ENCODE measurements at places on chromosomes 13 and 19.

DNA sequence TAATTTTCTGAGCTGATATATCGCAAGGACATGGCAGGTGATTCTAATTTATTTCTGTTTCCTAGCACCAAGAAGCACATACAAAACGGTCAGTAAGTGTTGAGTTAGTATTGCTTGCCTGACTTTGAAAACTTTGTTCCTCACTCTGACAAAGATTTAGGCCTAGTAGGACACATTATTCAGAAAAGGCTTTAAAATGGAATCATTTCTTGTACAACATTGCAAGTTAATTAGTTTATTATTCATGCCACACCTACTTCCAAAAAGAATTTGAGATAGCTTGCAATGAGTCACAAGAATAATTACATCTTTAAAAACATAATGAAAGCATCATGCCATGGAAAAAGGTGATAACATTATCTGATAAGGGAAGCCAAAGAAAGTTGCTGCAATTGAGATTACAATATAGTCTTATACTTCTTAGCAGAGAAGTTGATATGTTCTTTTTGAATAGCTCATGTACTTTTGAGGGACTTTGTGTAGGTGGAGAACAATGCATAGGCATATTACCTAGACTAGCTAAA, 474.2 kb downstream of the KLF5 start:
- no peak for DNase-seq

- no peak for DNase-seq
Observed at GRCh38 chr13:95039415-95039814, 261.8 kb downstream of the ABCC4 start.

DNA sequence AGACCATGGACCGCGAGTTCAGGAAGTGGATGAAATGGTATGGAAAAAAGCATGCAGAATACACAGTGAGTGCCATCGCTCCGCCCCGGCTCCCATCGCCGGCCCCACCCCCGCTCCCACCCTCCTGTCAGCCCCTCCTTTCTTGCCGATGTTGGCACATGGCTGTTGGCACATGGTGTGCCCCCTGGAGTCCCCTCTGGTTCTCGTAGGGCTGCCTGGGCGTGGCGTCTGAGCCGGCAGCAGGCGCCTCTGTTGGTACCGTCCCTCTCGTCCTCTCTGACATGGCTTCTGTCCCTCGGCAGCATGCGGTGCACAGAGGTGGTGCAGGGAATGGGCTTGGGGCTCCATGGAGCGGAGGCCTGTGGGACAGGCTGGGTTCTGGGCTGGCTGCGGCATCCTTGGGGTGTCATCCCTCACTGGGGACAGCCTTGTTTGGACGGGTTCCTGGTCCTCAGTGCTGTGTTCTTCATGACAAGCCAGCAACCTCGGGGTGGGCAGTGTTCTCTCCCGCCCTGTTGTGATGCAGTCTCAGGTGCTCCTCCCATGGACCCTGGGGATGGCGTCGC, 30.9 kb downstream of the DOT1L start:
- no peak for DNase-seq

- DNase-seq: no peak
Observed at GRCh38 chr19:13604902-13605586, 98.8 kb upstream of the CACNA1A start.

GRCh38 chr13:32978278-32978677, 37.9 kb upstream of the KL start:
- no peak for DNase-seq

DNA sequence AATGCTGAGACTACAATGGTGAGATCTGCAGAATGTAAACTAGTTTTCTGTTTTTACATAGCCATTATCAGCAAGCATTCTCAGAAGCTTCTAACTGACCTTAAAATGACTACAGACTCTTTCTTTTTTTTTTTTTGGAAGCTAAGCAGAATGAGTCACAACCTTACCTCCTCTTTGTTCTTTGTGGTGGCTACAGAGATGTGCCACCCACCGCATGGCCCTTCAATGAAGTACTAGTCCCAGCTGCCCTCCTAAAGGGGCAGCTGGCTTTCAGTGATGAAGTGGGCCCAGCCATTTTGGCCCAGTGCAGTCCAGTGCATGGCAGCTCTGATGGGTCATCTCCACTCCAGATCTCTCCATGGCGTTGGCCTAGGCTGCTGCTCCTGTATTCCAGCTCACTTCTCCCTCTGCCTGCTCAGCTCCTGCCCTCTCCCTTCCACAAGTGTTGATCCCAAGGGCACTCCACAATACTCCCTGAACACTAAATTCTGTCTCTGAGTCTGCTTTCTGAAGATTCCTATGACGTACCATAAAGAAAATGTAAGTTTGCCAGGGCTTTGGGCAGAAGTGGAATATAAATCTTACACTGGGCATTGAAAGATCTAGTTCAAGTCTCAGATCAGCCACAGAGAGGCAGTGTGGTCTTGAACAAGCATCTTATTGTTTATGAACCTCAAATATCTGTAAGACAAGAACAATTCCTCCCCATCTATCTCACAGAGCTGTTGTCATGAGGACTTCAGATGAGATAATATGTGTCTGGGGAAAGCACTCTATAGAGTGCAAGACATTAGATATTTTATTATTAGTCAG, 85.6 kb downstream of the RXFP2 start:
- no peak for DNase-seq

DNA sequence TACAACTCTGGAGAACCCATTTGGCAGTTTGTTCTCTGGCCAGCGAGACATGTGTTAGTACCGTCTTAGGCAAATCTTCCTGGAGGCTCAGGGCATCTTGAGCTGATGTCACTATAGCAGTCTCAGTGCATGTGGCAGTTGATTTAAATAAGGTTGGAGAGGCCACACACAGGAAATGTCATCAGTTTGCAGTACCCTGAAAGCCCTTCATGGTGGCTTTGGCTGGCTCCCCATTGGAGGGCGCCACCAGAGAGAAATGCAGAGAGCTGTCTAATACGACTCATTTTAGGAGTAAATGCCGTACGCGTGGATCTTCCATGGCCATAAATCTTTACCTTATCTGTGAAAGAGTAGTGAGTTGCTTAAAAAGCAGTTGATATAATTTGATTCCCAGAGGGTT, 163.1 kb downstream of the STK24 start:
- DNase-seq: no peak

- no peak for DNase-seq
Observed at GRCh38 chr13:20337884-20338551, 105.9 kb upstream of the GJB6 start.

GRCh38 chr13:104984296-104984818, 1551.1 kb downstream of the EFNB2 start:
- DNase-seq: no peak

DNA sequence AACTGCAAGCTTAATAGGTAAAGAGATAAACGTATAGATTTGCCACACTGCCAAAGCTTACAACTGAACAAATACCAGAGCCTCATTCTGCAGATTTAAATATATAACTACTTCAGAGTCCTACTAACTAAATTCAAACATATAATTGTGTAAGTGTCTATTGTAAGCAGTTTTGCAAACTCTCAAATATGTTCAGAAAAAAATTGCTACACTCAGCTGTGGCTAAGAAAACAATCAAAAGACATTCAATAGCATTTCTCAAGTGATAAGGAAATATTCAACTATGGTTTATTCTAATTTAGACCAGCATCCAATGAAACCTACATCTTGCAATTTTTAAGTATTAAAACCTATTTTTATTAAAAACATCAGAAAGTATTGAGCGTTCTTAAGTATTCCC, 202.4 kb downstream of the KCTD12 start:
- no peak for DNase-seq

- no peak for DNase-seq
Observed at GRCh38 chr13:89204435-89204834, 1533.3 kb downstream of the SLITRK5 start.

DNA sequence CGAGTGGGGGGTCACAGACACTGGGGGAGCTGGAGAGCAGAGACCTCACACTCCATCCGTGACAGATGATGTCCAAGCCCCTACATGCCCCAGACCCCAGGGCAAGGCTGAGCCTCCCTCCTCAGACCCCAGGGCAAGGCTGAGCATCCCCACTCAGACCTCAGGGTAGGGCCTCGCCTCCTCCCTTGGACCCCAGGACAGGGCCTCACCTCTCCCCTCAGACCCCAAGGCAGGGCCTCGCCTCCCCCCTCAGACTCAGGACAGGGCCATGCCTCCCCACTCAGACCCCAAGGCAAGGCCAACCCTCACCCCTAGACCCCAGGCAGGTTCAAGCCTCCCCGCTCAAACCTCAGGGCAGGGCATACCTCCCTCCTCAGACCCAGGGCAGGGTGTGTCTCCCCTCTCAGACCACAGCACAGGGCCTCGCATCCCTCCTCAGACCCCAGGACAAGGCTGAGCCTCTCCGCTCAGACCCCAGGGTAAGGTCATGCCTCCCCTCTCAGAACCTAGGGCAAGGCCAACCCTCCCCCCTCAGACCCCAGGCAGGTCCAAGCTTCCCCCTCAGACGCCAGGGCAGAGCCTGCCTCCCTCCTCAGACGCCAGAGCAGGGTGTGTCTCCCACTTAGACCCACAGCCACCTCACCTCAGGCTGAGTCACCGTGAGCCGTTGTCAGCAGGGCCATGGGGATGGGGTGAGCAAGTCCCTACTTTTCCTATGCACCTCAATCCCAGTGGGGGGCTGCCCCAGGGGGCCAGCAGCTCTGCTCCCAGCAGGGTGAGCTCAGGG, 1.7 kb upstream of the S1PR4 start:
- no peak for DNase-seq

- DNase-seq: no peak
Observed at GRCh38 chr13:72637561-72637960, 89.9 kb downstream of the MZT1 start.

- no peak for DNase-seq
Observed at GRCh38 chr13:97249093-97249795, 27.1 kb downstream of the MBNL2 start.

GRCh38 chr19:4543842-4544647, 4.2 kb upstream of the LRG1 start:
- DNase-seq: no peak

DNA sequence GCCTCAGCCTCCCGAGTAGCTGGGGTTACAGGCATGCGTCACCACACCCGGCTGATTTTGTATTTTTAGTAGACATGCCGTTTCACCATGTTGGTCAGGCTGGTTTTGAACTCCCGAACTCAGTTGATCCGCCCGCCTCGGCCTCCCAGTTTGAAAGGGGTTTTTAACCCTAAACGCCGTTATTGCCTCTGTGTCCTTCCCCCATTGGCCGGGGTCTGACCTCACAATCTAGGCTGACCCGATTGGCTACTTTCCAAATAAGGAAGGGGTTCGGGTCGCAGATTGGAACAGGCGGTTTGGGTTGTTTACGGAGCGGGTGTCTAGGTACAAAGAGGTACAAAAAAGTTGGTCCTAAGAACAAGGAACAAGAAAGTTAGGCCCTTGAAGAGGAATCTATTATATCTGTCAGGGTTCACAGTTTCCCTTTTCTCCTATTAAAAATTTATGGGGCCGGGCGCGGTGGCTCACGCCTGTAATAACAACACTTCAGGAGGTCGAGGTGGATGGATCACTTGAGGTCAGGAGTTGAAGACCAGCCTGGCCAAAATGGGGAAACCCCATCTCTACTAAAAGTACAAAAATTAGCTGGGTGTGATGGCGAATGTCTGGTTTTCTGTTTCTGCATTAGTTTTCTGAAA, 1.0 kb downstream of the ZNF253 start:
- DNase-seq: no peak

- no peak for DNase-seq
Observed at GRCh38 chr19:56966225-56966696, 125.7 kb upstream of the PEG3 start.

DNA sequence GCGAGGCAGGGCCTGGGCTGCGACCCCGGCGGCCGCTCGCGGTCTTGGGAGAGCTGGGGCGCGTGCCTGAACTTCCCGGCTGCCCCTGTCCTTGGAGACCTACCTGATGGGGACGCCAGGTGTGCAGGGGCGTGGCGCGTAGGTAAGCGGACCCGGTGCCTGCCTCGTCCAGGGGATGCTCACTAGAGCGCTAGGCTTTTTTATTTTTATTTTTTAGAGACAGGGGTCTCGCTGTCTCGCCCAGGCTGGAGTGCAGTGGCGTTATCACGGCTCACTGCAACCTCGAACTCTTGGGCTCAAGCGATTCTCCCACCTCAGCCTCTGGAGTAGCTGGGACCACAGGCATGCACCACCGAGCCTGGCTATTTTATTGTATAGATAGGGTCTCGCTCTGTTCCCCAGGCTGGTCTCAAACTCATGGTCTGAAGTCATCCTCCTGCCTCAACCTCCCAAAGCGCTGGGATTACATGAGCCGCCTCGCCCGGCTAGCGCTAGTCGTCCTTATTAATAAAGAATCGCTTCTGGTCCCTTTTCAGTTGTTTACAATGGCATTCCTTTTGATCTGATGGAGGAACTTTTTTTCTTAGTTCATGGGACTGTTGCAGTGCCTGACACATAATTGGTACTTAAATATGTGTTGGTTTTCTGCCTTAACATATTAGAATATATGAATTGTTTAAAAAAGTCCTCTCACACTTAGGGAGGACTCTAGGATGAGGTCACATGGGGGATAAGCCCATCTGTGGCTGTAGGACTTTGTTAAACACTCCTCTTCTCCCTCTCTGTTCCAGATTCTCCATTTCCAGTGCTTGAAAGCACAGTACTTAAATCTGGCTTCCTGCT, 812 bp downstream of the DPY19L3 start:
- no peak for DNase-seq

GRCh38 chr13:53490752-53491151, 462.1 kb downstream of the OLFM4 start:
- no peak for DNase-seq

All from NCI-H2107 (cell line).